ENCODE measurements at places on chromosomes 11 and 22. TPM values are rescaled to one million over a fixed set of nuclear protein-coding genes. Genes with fewer than 3 reads are reported as not detected.

GRCh38 chr11:12221051-12221535, 110.7 kb downstream of the MICAL2 start:
- H3K4me3 ChIP-seq, result peak overlapping the region; percentile 36
- H3K27me3 ChIP-seq, result no peaks in the 10 kb centered on the region
- peaks cover 89% of the 10 kb centered on the region for H3K36me3 ChIP-seq
- peak overlapping the region; percentile 52 for H3K27ac ChIP-seq
- DNase-seq, result no peak
- peaks cover 53% of the 10 kb centered on the region for H3K4me1 ChIP-seq

- peak; percentile 68 for DNase-seq
- no peak overlapping the region for H3K27ac ChIP-seq
- H3K36me3 ChIP-seq, result no peaks in the 10 kb centered on the region
Observed at GRCh38 chr11:10208131-10208575, 85.9 kb downstream of the SBF2 start.

- peaks cover 60% of the 10 kb centered on the region for H3K36me3 ChIP-seq
- no peaks in the 10 kb centered on the region for H3K27me3 ChIP-seq
- peaks cover 6% of the 10 kb centered on the region for H3K4me1 ChIP-seq
- no peak overlapping the region for H3K27ac ChIP-seq
Observed at GRCh38 chr11:33761471-33761870, 12.8 kb downstream of the FBXO3 start.

DNA sequence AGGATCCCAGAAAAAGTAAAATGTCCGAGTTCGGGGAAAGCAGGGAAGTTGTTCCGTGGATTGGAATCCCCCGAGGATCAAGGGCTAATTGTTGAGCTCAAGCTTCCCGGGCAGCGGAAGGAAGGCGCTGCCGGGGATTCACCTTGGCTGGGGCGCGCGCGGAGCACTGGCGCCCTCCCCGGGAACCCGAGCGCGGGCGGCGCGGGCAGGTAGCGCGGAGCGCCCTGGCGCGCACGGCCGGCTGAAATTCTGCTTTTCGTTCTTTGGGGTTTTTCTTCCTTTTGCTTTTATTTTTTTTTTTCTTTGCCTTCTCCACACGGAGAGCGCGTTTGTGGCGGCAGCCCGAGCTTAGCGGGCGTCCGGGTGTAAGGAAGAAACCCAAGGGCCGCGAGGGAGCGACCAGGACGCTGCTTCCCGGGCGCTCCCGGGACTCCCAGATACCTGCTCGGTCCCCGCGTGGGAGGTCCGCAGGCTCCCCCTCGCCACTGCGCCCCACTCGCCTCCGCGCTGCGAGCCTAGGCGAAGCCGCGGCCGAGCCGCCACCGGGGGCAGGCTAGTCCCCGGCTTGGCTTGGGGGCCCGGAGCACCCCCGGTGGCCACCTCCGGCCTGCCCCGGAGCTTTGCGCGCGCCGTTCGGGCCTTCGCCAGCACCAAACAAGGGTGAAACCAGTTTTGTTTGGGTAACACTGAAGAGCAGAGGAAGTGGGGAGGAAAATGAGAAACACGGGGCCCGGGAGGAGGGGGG, 4.8 kb upstream of the IGF2 start:
- peaks cover 68% of the 10 kb centered on the region for H3K27me3 ChIP-seq
- H3K4me3 ChIP-seq, result no peak overlapping the region
- peaks cover 13% of the 10 kb centered on the region for H3K4me1 ChIP-seq
- DNase-seq, result no peak
- H3K36me3 ChIP-seq, result no peaks in the 10 kb centered on the region

GRCh38 chr11:20351751-20352262, 11.7 kb upstream of the HTATIP2 start:
- no peak overlapping the region for H3K4me3 ChIP-seq
- H3K4me1 ChIP-seq, result peaks cover 8% of the 10 kb centered on the region
- no peaks in the 10 kb centered on the region for H3K36me3 ChIP-seq
- DNase-seq, result no peak

DNA sequence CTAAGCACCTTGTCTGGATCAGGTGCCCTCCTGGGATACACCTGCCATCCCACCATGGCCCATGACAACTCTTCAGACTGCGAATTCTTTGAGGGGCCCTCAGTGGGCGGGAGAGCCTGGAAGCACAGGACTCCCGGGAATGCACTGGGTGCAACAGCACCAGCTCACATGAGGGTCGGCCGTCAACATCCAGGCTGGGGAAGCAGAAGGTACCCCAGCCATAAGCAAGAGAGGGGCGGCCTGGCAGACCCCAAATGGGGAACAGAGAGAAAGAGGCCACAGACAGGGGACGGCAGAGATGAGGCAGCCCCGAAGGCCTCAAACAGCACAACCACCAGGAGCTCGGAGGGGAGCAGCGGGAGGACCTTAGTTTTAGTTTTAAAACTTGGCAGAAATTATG, 94.4 kb downstream of the PHF21B start:
- no peak overlapping the region for H3K4me3 ChIP-seq
- H3K27me3 ChIP-seq, result no peaks in the 10 kb centered on the region
- no peak overlapping the region for H3K27ac ChIP-seq
- no peaks in the 10 kb centered on the region for H3K36me3 ChIP-seq

- DNase-seq, result no peak
- H3K27ac ChIP-seq, result no peak overlapping the region
- no peaks in the 10 kb centered on the region for H3K27me3 ChIP-seq
- no peaks in the 10 kb centered on the region for H3K36me3 ChIP-seq
- no peak overlapping the region for H3K4me3 ChIP-seq
- H3K4me1 ChIP-seq, result no peaks in the 10 kb centered on the region
Observed at GRCh38 chr11:17803754-17804334, 69.3 kb downstream of the KCNC1 start.

DNA sequence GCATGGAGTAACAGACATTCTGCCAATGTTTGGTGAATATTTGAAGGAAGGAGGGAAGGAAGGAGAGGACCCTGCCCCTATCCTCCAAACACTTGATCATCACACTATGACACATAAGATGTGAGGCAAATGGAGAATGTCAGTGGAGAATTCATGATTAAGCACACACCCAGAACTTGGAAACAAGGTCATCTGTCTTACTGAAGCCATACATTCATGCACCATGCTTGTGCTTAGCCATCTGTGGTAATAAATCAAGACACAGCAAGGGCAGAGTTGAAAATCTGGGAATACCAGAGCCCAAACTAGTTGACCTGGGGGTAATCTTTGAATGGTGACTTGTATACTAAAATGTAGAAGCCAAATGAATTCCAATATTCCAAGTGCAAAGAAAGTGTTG, 7.9 kb upstream of the TIMP3 start:
- no peak overlapping the region for H3K27ac ChIP-seq
- H3K36me3 ChIP-seq, result no peaks in the 10 kb centered on the region
- H3K4me3 ChIP-seq, result no peak overlapping the region
- peaks cover 29% of the 10 kb centered on the region for H3K27me3 ChIP-seq
- peaks cover 5% of the 10 kb centered on the region for H3K4me1 ChIP-seq
- DNase-seq, result no peak

DNA sequence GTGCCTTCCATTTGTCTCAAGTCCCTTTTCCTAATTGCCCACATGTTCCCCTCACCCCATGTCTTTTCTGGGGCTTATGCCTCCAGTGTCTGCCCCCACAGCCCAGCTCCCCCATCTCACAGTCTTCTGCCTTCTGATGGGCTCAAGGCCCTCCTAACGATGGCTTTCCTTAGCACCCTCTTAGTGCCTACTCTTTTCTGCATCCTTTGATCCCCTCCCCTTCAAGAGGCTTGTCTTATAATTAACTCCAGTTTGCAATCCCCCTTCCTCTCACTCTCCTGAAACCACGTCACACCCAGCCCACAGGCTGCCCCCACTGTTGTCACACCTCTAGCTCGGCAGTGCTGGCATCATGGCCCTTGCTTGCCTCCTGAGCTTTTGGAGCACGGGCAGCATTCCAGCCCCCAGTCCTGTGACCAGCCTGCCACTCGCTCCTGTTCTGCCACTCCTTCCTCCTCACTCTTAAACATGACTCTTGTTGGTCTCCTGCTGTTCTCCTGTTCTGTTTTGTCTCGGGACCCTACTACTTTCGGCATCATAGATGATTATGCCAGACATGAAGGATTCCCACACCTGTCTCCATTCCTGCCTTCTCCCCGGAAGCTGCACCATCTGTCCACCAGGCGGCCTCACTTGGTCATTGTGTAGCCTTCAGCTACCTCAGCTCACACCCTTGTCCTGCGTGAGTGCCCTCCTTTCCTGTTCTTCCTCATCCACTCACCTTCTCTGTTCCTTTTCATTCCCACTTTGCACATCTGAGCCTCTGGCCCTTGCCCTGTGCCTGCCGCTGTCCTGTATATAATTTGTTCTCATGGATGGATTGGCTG, 26.1 kb downstream of the UBE2L3 start:
- H3K36me3 ChIP-seq, result peaks cover 55% of the 10 kb centered on the region
- H3K27ac ChIP-seq, result no peak overlapping the region
- H3K27me3 ChIP-seq, result no peaks in the 10 kb centered on the region

DNA sequence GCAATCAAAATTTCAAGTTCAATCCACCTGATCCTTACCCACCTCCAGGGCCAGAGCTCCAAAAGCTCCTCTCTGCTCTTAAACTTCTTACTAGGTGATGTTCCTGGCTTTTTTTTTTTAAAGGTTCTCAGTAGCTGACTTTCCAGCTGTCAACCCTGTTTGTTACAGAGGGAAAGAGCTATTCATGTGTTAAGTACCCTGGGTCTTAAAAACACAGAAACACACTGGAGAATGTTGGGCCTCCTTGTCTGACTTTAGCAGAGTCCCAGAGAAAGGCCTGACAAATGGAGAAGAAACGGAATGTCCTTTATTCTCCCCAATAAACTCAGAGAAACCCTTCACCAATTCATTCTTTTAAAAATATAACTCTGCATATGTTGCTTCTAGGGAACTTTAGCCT, 3.2 kb downstream of the LRRC4C start:
- peaks cover 4% of the 10 kb centered on the region for H3K27me3 ChIP-seq
- H3K36me3 ChIP-seq, result no peaks in the 10 kb centered on the region
- DNase-seq, result no peak
- no peak overlapping the region for H3K27ac ChIP-seq
- no peaks in the 10 kb centered on the region for H3K4me1 ChIP-seq
- H3K4me3 ChIP-seq, result no peak overlapping the region

- no peaks in the 10 kb centered on the region for H3K27me3 ChIP-seq
- H3K4me3 ChIP-seq, result no peak overlapping the region
Observed at GRCh38 chr11:35859301-35859700, 84.6 kb upstream of the LDLRAD3 start.

DNA sequence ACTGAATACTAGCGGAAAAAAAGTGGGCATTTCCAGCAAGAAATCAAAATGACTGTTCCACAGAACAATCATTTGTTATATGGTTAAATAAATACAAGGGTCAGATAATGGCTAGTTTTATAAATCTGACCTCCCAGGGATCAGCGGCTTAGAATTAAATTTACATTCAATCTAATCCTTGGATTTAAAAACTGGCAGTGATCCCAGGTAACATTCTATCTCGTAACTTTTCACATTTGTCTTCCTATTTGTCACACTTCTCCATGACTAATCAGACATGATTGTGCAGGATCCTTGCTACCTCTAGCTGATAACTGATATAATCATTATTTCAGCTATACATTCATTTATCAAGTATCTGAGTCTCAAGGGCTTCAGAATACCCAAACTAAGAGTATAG, 2.9 kb upstream of the MMP3 start:
- no peak for DNase-seq
- H3K4me1 ChIP-seq, result no peaks in the 10 kb centered on the region
- peaks cover 9% of the 10 kb centered on the region for H3K27me3 ChIP-seq
- H3K36me3 ChIP-seq, result no peaks in the 10 kb centered on the region
- no peak overlapping the region for H3K4me3 ChIP-seq

DNA sequence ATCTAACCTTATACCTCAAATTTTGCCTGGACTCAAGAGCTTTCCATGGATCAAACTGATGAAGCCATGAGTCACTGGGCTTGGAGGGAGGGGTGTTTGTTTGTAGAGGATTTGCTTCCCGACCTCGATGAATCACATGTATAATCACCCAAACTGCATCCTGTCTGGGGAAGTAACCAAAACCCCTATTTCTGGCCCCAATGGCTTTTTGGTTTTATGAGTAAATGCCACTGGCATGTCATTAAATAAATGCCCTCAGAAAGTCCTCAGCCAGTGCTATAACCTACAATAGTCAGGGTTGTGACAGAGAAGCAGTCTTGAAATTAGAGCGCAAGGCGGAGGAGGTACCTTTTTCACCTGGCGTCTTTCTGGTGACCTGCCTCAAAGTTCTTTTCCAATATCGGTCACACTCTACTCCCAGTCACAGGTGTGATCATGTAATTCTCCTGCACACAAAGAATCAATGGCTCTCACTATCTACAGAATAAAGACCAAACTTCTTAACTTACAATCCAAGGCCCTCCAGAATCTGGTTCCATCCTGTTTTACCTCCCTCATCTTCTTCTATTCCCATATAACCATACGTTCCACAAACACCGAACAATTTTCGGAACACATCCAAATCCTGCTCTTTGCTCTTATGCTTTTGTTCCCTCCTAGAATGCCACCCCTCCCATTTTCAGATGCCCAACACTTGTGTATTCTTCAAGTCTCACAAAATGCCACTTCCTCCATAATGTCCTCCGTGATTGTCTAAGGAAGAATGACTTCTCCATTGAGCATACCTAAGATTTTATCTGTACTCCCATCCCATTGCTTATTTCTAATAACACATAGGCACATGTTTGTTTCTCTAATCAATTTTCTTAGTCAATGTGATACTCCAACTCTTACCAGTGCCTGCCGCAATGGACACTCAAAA, 81.3 kb upstream of the BLID start:
- H3K4me1 ChIP-seq, result no peaks in the 10 kb centered on the region
- DNase-seq, result no peak
- H3K27ac ChIP-seq, result no peak overlapping the region

GRCh38 chr22:30453731-30454510, 17.9 kb downstream of the SEC14L3 start:
- H3K27ac ChIP-seq, result no peak overlapping the region
- no peak overlapping the region for H3K4me3 ChIP-seq
- peak; percentile 75 for DNase-seq
- H3K27me3 ChIP-seq, result peaks cover 4% of the 10 kb centered on the region
- no peaks in the 10 kb centered on the region for H3K36me3 ChIP-seq

The PNPLA5 gene
- not detected for total RNA-seq

The SCGB1A1 gene
- not detected for total RNA-seq

The INPP5J gene
- total RNA-seq, result 0.07 TPM

The AMBRA1 gene
- total RNA-seq, result 27.7 TPM

The ADORA2A gene
- total RNA-seq, result 36.2 TPM

The MRPL16 gene
- 97.4 TPM for total RNA-seq

The NUCB2 gene
- 48.6 TPM for total RNA-seq

Data from activated CD4-positive, alpha-beta T cell treated with anti-CD3 and anti-CD28 coated beads, Interleukin-2, amount 10 ng/mL, durations not matched to agents 24 days and 14 days (primary cell).